Stimulated activated naive CD8-positive, alpha-beta T cell treated with anti-CD3 and anti-CD28 coated beads, Interleukin-15, amount 100 ng/mL, for 72 hours (primary cell): ENCODE measurements at places on chromosomes 2 and 18.

- DNase-seq: no peak
Measured at GRCh38 chr2:233470011-233470687, 96.4 kb downstream of the USP40 start.

DNA sequence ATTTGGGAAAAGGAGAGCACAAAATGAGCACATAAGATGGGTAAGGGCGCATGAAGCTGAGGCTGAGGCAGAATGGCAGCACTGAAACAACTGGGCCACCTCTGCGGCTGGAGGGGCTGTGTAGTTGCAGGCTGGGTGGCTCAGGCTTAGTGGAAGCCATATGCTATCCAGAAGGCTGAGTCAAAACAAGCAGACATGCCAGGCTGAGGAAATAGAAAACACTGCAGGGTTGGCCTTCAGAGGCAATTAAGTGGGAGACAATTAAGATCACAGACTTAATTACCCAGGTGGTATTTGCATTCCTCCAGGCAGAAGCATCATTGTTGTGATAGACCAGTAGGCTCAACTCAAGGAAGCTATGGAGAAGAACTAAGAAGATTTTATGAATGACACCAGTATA lies 11.4 kb upstream of the XPO1 start:
- no peak for DNase-seq

DNA sequence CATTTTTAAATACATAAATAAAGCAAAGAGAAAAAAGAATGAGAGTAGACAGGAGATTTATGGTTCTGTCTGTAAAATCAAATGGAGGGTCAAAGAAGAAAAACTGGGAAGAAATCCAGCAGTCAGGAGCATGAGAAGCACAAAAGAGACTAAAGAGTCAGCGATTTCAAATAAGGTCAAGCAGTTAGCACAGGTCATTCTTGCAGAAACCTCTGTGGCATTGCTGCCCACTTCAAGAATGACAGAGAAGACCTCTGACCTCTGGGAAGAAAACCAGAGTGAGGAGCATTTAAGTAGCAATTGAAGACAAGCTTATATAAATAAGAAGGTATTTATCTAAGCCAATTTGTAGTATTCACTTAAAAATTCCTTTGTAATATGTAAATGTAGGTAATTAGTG lies 172.0 kb upstream of the SPOPL start:
- no peak for DNase-seq

GRCh38 chr2:224586127-224586695 lies 1.0 kb upstream of the CUL3 start:
- DNase-seq: no peak

DNA sequence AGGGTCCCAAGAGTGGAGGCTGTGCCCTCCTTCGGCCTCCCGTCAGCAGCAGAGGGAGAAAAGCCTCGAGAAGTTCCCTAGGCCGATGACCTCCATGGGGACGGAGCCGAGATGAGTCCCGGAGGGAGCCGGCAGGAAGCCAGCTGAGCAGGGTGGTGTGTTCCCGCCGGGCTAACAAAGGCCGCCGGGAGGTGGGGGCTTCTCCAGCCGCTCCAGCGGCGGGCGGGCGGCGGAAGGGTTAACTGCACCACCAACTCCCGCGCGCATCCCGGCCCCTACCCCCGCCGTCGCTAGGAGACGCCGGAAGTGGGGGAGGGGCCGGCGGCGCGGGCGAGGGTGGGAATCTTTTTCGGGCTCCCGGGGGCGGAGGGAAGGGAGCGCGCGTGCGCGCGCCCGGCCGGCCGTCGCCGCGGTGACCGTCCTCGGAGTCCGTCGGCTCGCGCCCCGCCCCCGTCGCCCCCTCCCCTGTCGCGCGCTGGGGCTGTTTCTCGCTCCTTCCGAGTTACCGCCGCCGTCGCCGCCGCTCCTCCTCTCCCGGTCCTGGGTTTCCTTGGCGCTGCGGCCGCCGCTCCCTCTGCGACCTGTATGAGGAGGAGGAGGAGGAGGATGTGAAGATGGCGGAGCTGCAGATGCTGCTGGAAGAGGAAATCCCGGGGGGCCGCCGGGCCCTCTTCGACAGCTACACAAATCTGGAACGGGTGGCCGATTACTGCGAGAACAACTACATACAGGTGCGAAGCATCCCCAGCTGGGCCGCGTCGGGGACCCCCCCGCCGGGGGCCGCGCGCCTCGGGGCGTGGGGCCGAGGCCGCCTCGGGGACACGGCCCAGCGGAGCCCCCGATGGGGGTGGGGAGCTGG lies at the start of gene ABI2:
Gene ABI2, plus strand, starts transcription at position 494 of the 859 bp plus-strand sequence. Its CDS starts 121 bp downstream, at position 615.
- peak; percentile 64 for DNase-seq

DNA sequence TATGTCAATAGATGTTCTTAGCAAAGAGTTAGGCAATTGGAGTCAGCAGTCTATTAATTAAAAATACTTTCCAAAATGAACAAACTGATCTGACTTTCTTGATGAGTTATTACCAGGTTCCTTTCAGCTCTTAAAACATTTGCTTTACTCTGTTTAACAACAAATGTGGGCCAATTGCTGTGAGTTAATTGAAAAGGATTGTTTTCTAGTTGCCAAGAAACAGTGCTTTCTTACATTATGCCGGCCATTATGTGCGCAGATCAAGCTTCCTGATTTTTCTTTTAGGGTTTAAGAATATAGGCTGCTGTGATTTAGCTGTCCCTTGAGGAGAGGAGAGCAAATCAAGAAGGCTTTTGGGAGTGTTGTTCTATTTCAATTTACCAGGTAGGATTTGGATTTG lies 50.5 kb upstream of the ITPRID2 start:
- DNase-seq: no peak

DNA sequence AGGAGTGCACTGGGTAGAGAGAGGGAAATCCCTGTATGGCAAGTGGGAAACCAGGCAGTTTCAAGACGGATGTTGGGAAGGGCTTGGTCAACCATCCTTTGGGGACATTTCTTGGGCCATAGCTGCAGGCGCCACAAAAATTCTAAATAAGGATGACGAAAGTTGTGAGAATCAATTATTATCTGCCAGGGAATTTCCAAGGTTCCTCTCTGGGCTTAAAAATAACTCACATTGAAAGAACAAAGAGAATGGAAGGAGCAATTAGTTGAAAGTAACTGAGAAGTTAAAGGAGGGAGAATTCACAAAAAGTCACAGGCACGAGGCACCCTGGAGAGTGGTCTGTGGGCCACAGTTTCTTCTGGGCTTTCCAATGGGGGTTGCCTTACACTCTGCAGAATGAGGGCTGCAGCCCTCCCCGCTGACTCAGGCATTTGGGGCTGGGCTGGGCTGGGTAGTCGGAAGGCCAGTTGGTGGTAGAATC lies 195.7 kb downstream of the SMAD7 start:
- DNase-seq: no peak

DNA sequence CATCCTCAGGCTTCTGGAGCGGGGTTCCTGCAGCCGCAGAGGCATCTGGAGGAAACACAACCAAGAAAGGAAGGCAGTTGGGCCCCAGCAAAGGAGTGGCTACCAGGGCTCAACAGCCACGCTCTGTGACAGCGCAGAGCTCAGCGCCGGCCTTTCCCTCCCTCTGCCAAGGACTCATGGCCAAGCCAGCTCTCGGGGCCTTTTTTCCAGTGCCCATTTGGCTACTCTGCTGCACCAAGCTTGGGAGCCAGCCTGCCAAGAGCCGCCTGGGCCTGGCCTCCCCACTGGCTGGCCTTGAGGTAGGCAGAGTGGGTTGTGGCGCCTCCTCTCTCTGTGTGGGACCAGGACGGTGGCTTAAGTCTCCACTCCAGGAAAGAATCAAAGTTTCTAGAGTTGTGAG lies 7.2 kb upstream of the CCDC74A start:
- no peak for DNase-seq

- DNase-seq: no peak
Measured at GRCh38 chr2:225582355-225583116, 183.0 kb downstream of the NYAP2 start.

DNA sequence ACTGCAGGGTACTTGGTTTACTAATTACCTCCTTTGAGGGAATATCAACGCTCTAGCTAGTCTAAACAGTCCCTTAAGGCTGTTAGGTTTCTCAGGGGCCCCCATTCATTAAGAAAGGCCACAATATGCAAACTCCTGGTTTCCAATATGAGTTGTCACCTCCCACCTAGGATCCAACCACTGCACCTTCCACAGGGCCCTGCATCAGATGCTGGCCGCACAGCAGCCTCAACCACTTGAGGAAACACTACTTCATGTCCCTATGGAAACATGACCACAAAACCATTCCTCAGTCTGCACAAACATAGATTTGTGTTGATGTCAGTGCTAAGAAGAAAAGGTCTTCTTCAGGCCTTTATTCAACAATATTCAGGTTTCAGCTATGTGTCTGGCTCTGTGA lies 40.9 kb downstream of the STAT4 start:
- DNase-seq: peak; percentile 74
